ENCODE measurements at places on chromosomes 1 and 21.

GRCh38 chr1:220669005-220669404 lies 21.2 kb upstream of the C1orf115 start:
- DNase-seq, result no peak

- DNase-seq, result no peak
These were observed 149.4 kb upstream of the LMO4 start for GRCh38 chr1:87179076-87179810.

- DNase-seq, result no peak
These were observed 253.8 kb downstream of the GPR52 start for GRCh38 chr1:174701565-174701964.

GRCh38 chr21:16426936-16427335 lies 697.2 kb downstream of the USP25 start:
- no peak for DNase-seq

DNA sequence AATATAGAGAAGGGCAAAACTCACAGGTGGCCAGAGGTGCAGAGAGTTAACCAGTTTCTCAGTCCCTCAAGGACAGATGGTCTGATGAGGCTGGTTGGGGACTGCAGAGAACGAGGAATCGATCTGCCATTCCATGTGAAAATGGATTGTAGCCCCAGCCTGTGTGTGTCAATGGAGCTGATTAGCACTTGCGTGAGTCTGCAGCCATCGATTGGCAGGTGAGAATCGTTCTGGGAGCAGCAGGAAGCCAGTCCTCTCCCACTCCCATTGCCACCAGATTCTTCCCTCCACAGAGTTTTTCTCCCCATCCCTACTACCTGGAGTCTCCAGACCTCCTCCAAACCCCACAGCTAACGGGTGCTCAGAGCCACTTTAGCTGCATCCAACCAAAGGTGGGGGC lies 18.3 kb upstream of the PSMB2 start:
- DNase-seq, result no peak

DNA sequence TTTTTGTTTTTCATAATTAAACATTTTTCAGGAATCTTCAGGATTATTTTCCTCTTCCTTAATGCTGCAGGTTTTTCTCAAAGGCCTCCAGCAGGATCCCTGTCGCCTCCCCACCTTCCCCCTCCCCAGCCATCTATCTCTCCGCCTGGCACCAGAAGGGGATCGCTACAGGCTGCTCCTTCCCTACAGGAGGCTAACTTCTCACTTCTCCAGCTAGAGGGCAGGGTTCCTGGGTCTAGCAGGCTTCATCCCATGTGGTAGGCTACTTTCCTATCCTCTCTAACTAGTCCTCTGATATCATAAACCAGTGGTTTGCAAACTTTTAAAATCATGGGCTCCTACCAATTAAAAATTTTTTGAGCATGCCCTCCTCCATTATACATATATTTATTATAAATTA lies 104.1 kb downstream of the KCNN3 start:
- peak; percentile 33 for DNase-seq

GRCh38 chr1:205247130-205247921 lies 19.6 kb downstream of the TMCC2 start:
- no peak for DNase-seq

DNA sequence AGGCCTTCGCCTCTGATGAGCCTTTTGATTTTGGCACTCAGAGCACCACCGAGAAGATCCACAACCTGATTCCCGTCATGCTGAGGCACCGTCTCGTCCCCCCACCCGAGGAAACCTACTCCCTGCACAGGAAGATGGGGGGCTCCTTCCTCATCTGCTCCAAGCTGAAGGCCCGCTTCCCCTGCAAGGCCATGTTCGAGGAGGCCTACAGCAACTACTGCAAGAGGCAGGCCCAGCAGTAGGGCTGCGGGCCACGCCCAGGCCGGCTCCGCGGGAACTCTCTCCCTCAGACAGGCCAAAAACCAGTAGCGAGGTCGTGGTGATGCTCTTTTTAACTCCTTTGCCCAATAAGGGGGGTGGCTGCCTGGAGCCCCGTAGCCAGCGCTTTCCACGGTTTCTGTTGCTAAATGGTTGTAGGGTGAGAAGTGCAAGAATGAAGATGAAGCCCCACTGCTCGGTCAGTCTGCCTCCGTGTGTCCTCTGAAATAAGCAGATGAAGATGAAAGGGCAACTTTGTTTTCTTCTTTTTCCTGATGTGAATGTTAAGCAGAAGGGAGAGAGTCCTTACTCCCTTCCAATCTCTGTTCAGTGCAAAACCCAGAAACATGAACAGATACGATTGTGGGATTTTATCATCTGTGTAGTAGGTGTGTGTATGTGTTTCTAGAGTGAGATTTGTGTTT lies 46.5 kb downstream of the COQ8A start:
- DNase-seq, result no peak

- no peak for DNase-seq
These were observed 106.0 kb downstream of the PTPRU start for GRCh38 chr1:29342351-29342750.

- peak; percentile 11 for DNase-seq
These were observed 44.6 kb upstream of the TMEM125 start for GRCh38 chr1:43225168-43225567.

GRCh38 chr1:119372503-119373086 lies 4.0 kb downstream of the HAO2 start:
- peak; percentile 40 for DNase-seq

DNA sequence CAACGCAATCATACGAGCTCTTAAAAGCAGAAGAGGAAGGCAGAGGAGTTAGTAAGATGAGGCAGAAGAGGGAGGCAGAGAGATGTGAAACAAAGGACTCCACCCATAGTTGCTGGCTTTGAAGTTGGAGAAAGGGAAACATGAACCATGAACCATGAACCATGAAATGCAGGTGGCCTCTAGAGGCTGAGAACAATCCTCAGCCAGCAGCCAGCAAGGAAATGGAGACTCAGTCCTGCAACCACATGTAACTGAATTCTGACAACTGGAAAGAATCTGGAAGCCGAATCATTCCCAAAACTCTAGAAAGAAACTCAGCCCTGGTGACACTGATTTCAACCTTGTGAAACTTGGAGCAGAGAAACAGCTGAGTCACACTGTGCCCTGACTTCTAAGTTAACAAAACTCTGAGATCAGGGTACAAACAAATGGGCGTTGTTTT lies 10.1 kb downstream of the DIPK1A start:
- peak; percentile 85 for DNase-seq

Measured in fibroblast of skin of right biceps (primary cell).